ENCODE measurements at places on chromosomes 1 and 21.

DNA sequence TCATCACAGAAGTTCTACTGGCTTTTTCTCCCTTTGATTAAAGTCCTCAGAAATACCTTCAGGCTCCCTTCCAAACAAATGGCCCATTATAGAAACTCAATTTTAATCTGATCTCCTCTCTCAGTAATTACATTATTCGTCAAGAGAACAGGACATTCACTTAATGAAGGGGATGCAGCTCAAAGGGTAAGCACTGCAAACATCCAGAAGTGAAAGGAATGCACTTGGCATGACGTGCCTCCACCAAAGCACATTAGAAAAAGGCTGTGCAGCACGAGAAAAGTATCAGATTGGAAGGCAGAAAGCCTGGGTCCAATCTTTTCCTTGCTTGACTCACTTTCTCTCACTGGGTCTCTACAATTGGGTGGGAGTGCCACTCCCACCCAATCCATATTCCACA is 222.6 kb upstream of the BEND5 start:
- no peak for DNase-seq

- peak; percentile 28 for DNase-seq
These were observed 35.7 kb upstream of the SUCO start for GRCh38 chr1:172497230-172497629.

DNA sequence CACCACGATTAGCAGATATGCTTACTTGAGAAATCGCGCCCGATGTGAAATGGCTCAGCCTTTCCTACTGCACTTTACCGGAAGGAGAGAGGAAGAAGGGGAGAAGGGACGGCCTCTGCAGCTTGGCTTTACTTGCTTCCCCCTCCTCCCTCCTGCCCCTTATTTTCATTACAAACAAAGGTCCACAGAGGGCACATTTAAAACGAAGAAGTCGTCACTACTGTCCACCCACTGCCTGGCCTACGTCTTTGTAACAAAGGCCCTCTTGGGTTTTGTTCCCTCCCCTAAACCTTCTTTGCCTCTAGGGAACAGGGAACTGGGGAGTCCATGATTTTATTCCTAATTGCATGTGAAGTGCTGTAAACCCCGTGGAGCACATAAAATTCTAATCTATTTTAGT is 308.5 kb downstream of the LMX1A start:
- peak; percentile 13 for DNase-seq

- no peak for DNase-seq
These were observed 33.7 kb downstream of the LRRC8C start for GRCh38 chr1:89666640-89667039.

- peak; percentile 56 for DNase-seq
These were observed 74.4 kb downstream of the PTGS2 start for GRCh38 chr1:186605762-186606350.

DNA sequence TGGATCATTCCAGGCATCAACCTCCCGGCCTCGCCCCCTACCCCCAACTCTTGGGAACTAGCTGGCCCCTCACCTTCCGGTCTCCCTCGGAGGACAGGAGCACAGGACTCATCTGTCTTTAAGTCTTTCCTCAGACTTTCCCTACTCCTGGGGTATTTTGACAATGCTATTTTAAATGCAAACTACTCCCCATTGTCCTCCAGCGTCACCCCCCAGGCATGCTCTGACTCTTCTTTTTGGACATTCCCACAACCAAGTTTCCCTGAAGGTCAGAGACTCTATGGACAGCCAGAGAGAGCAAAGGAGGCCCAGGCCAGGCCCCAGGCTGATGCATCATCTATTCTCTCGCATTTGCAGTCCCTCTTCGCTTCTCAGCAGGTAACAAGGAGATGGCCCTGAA is 424.3 kb downstream of the PCP4 start:
- DNase-seq: no peak

DNA sequence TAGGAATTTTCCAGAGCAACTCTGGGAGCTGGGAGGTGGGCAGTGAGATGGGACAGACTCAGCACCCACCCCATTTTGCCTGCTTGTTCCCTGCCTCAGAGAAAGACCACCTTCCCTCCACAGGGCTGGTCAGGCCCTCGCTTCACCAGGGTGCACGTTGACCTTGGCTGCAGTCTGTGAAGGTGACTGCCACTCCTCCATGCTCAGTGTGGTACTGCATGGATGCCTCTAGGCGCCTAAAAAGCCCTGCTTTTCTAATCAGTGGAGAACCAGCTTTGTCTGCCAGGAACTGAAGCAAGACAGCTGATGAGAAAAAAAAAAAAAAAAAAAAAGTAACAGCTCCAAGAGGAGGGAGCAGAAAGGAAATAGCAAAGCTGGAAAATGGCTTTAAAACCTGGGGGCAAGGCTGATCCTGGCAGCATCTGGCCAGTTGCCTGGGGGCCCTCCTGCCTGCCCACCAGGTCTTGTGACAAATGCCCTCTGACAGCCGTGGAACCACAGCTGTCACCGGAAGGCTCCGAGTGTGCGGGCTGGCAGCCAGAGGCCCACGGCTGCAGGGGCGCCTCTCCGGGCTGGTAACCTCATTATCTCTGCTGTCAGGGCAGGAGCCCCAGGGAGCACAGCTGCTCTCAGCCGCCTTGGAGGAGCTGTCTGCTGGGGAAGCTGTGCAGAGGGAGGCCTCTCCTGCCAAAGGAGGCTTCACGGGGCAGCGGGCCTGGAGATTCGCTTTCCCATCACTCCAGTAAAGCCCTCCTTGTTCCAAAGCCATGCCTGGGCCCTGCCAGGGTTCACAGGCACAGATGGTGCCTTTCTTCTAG is 13.7 kb downstream of the KIAA1614 start:
- DNase-seq: peak; percentile 69

DNA sequence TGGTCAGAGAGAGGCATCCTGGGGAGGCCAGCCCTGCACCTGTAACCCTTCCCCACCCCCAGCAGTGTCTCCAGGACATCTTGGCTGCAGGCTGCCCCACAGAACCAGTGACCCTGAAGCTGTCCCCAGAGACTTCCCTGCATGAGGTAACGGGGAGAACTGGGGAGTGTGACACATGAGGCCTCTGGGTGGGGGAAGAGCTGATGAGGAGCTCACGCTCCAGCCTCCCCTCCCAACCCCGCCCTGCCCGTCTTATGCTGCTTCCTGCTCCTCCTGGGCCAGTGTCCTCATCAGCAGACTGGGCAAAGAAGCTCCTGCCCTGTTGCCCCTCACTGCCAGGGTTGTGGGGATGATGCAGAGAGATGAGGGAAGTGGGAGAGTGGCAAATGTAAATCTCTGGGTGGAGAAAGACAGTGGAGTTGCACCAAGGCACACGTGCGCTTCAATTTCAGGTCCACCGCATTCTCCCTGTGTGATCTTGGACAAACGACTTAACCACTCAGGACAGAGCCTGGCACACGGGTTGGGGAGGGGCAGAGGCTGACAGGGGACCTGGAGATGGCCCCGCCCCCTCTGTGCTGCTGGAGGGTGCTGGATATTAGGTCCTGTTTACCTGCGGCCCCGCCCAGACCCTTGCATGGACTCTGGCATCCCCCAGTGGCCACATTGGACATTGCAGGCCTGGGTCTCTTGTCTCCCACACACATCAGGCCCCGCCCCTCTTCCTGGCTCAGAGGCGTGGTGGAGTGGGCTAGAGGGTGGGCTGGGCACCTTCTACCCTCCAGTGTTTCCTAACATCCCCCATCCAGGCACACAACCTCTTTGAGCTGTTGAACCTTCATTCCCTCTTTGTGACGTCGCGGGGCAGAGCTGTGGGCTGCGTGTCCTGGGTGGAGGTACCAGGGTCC is 12.3 kb downstream of the CLCNKB start:
- DNase-seq: peak; percentile 80

- no peak for DNase-seq
These were observed 22.8 kb downstream of the S100A6 start for GRCh38 chr1:153513023-153513422.

- DNase-seq: peak; percentile 60
These were observed 112.4 kb downstream of the PLXNA2 start for GRCh38 chr1:208131621-208132286.

DNA sequence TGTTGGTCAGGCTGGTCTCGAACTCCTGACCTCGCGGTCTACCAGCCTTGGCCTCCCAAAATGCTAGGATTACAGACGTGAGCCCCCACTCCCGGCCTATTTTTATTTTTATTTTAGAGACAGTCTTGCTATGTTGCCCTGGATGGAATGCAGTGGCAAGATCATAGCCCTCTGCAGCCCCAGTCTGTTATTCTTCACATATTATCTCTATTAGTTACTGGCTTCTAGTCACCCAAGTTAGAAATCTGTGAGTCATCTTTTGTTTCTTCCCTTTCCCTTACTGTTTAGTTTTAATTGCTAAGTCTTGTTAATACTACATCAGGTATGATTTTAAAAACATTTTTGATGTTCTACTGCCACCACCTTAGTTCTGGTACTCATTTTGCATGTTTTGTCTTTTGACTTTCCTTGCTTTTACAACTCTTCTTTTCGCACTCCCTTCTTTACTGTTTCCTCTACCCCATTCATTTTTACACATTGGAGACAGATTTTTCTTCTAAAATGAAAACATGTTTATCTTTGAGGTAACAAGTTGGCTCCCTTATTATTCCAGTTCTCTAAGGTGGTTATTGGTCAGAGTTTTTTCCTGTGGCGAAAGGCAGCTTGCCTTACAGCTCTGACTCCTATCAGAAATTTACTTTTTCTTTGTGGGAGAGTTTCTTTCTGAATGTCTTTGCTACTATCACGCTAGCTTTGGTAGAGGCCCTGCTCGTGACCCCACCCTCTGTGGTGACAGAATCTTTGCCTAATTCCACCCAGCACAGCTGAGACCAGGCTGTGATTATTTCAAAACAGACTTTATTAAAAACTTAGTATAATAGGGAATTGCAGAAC is 19.5 kb downstream of the ZMYM4 start:
- DNase-seq: no peak

DNA sequence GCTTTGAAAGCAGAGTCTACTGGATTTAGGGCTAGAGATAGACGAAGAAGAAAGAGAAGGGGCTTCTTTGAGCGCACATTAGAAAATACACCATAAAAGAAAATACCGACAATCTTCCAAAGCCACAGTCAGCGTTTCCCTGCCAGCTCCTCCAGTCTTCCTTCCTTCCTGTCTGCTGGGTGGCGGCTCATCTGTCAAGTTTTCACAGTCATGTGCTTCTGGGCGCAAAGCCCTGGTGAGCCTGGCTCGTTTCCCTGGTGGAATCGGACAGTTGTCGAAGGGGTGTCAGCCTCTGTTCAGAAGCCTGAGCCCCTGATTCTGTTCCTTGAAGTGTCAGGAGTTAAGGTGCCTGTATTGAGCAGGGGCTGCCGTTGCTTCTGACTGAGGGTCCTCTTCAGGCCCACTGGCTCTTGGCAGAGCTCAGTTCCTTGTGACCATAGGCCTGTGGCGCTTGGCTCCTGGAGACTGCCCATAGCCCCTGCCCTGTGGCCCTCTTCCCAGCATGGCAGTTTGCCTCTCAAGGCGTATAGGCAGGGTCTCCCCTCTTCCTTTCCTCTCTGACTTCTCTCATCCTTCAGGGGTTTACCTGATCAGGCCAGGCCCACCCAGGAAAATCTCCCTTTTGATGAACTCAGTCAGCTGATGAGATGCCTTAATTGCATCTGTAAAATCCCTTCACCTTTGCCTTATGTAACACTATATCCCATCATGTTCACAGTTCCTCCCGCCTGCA is 58.6 kb downstream of the ADARB1 start:
- DNase-seq: no peak

GRCh38 chr1:155831279-155831976 is 25.6 kb downstream of the GON4L start:
- no peak for DNase-seq

DNA sequence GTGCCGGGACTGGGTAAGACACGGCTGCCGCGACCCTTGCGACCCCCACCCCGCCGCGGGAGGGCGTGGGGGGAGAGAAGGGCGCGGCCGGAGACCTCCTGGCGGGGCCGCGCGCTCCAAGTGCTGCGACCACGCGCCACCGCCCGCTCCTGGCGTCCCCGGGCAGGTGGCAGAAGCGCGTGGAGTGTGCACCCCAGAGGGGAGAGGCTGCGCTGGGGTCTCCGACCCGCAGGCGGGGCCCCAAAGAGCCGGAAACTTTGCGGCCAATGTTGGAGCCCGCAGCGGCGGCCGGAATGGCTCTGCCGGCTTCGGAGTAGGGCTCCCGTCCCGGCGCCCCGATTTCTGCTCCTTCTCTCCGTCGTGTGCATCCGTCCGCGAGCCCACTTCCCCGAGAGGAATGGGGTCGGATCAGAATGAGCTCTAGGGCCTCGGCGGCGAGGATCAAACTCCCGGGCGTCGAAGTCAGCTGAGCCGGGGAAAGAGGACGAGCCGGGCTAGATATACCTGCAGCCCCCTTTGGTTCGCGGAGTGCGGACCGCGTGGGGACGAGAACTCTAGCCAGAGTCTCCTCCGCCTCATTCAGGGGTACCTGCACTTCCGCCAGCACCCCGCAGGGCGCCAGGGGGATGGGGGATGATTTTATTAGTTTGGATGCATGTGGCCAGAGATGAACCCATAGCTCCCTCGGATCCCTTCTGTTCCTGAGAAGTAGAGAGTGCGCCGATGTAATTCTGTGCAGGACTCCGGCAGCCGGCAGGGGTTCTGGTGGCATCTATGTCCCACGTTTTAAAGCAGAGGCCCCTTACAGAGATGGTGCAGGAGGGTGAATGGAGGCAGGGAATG is 751 bp downstream of the STUM start:
- peak; percentile 46 for DNase-seq

GRCh38 chr21:18285379-18285778 is 40.7 kb downstream of the CHODL start:
- DNase-seq: no peak

- DNase-seq: no peak
These were observed 28.9 kb upstream of the S1PR1 start for GRCh38 chr1:101207891-101208290.

GRCh38 chr21:32138658-32139057 is 140.2 kb downstream of the MIS18A start:
- no peak for DNase-seq

DNA sequence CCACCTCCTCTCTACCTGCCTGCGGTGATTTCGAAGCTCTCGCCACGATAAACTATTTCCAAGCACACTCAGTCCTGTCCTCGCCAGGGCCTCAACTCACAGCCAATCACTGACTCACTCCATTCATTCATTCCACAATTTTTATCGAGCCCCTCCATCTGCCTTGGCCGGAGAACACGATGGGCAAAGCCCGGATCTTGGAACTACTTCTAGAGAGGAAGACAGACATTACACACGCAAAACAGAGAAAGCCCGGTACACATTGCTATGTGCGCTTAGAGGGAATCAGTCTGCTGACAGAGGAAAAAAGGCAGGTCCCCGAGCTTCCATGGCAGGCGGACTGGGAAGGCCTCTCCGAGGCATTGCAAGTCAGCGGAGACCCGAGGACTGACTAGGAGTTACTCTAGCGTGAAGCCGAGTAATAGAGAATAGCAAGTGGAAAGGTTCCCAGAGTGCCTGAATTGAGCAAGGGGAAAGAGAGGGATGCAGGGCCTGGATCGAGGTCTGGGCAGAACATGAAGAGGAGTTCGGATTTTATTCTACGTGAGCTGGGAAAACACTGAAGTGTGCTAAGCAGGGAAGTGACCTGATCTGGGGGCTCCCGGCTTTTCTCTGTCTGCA is 54.2 kb upstream of the DNAJC6 start:
- DNase-seq: peak; percentile 78
